WTC11 (cell line): ENCODE measurements at places on chromosomes 7 and 10. TPM values are rescaled to one million over a fixed set of nuclear protein-coding genes. Genes with fewer than 3 reads are reported as not detected.

- DNase-seq: no peak
Observed at GRCh38 chr10:60760711-60761210, 17.5 kb upstream of the CDK1 start.

GRCh38 chr10:55870186-55870585 is 490.9 kb downstream of the ZWINT start:
- no peak for DNase-seq

GRCh38 chr7:159103382-159104187 is 41.1 kb downstream of the VIPR2 start:
- peak; percentile 3 for DNase-seq

- DNase-seq: no peak
Observed at GRCh38 chr7:108659261-108659660, 89.6 kb downstream of the DNAJB9 start.

MYO1G gene
- 0.41 to 0.48 TPM (median 0.46 TPM) in 3 replicates for total RNA-seq

GRID2IP gene
- total RNA-seq: 3.0 to 4.8 TPM (median 4.6 TPM) in 3 replicates

HBP1 gene
- 27.0 to 31.0 TPM (median 29.2 TPM) in 3 replicates for total RNA-seq

PLEKHS1 gene
- total RNA-seq: not detected in 3 replicates

ACTL6B gene
- total RNA-seq: 0.96 to 1.3 TPM (median 0.99 TPM) in 3 replicates

MYH16 gene
- not detected in 3 replicates for total RNA-seq

RELN gene
- 0.20 to 0.53 TPM (median 0.44 TPM) in 3 replicates for total RNA-seq
